ENCODE measurements at places on chromosomes 16 and 17.

DNA sequence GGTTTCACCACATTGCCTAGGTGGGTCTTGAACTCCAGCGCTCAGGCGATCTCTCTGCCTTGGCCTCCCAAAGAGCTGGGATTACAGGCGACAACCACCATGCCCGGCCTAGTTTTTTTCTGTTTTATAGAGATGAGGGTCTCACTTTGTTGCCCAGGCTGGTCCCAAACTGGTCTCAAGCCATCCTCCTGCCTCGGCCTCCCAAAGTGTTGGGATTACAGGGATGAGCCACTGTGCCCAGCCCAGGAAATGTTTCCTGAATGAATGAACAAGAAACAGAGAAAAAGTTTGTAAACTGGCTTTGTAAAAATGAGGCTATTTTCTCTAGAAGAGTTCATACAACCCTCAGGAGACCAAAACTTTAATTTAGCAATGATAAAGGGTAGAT, 68.0 kb downstream of the WWP2 start:
- DNase-seq, result no peak

- no peak for DNase-seq
Observed at GRCh38 chr17:60173304-60173819, 23.6 kb downstream of the CA4 start.

DNA sequence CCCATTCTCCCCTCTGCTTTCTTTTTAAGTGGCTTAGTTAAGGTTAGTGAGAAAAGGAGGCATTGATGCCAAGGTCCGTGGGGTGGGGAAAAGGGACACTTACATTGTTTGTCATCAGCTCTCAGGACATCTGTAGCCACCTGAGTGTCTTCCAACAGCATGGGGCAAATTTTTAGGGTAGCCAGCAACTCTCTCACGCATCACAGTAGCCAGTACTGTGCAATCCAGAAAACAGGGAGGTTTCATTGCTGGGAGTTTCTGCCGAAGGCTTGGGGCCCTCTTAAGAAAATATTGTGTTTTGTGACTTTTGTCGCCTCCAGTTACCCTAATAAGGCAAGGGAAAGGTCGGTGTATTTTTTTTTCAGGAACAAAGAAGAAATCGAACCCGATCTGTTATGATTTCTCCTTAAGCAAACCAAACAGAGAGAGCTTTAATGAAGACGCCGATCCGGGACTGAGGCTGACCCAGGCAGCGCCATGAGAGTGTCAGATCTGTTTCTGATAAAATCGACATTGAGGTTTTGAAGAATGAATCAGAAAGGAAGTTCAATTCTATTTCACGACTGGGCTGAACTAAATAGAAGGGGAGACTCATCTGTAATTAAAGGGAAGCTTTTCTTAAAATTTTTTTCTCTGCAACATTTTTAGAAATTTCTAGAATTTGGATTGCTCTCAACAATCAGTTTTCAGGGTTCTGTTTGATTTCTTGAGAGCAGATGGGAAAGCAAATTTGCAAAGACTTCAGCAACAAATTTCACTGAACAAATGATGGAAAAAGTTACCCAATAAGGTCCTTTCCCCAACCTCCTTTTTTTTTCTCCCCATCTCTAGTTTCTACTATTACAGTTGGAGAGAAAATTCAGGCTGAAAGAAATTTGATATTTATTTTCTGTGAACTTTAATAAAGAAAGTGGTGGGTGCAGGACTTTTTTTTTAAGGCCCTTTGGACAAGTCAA, 144.7 kb upstream of the IRX3 start:
- no peak for DNase-seq

GRCh38 chr16:17748044-17748719, 277.4 kb upstream of the XYLT1 start:
- DNase-seq, result no peak

DNA sequence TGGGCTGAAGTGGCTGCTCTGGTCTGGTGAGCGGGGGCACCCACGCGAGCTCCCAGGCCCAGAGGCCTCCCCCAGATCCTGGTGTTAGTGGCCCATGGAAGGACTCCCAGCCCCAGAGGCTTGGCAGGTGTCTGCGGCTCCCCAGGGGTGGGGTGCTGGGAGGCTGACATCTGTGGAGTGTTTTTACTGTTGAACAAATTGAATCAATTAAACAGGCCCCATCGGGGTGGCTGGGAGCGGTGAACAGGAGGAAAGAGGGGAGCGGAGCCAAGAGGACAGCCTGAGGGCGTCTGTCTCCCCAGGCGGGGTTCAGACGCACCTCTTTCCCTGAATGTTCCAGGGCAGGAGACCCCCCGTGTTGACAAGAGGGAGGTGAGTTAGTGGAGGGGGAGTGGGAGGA, 29.9 kb downstream of the ACTG1 start:
- DNase-seq, result no peak

DNA sequence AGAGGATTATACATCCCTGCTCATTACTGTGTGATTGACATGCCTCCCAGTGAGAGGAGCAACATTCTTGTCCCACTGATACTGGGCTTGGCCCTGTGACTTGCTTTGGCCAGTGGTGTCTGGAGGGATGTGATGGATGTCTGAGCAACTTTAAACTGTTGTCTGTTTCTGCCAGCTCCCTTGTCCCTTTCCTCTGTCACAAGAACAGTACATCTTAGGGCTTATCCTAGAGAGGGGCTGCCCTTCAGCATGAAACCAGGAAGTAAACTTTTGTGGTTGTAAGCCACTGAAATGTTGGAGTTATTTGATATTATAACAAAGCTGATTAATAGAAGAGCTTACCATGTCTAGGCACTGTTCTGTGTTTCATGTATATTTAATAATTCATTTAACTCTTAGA, 82.9 kb upstream of the GPRC5B start:
- DNase-seq, result no peak

GRCh38 chr17:68089881-68090280, 54.3 kb downstream of the KPNA2 start:
- no peak for DNase-seq

GRCh38 chr17:80253631-80254395, 6.8 kb upstream of the RNF213 start:
- DNase-seq, result peak; percentile 65

- DNase-seq, result no peak
Observed at GRCh38 chr17:37111329-37111728, 162.6 kb downstream of the AATF start.

GRCh38 chr16:79991969-79992368, 391.4 kb upstream of the MAF start:
- DNase-seq, result no peak

DNA sequence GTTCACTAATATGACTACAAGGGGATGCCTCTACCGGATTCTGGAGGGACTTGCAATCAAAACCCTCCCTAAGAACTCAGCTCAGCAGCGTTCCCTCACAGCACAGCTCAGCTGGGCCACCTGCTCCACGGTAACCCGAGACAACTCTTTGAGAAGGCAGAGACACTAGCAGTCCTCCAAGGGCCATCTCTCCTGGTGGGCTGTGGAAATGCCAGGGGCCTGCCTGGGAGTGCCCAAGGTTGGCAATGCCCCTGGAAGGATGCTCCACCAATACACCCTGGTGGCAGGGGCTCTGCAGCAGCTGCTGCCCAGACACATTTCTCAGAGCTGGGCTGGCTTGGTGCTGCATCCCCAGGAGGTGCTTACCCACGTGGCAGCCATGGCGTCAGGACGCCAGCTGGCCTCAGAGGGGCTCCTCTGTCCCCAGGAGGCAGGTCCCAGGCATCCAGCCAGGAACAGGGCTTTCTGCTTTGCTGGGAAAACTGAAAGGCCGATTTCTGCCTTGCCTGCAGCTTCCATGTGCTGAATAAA, 16.5 kb downstream of the CDIP1 start:
- no peak for DNase-seq

- DNase-seq, result no peak
Observed at GRCh38 chr16:84979516-84979915, 31.8 kb downstream of the ZDHHC7 start.

- no peak for DNase-seq
Observed at GRCh38 chr17:51796026-51796425, 362.5 kb downstream of the CA10 start.

- DNase-seq, result no peak
Observed at GRCh38 chr16:20310421-20311395, 16.6 kb downstream of the GP2 start.

DNA sequence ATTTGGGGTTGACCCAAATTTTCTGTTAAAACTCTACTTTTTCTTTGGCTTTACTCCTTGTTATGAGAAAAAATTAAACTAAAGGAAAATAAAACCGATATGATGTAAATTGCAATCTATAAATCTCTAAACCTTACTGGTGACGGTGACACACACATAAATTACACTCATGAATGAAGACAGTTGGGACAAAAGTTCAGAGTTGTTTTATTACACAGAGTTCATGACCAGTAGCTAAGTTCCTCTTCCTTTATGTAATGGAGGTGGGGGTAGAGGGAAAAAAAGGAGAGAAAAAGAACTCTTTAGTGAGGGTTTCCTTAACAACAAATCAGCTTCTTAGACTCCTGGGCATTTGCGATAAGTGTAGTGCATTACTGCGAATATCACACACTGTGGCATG, 220.7 kb downstream of the KCNJ2 start:
- DNase-seq, result no peak

GRCh38 chr17:70271200-70271599, 101.9 kb downstream of the KCNJ2 start:
- DNase-seq, result no peak

GRCh38 chr17:83196024-83196365, 116.6 kb downstream of the METRNL start:
- DNase-seq, result no peak

GRCh38 chr16:51302042-51302441, 151.0 kb upstream of the SALL1 start:
- DNase-seq, result no peak

GRCh38 chr17:57210224-57210553, 46.1 kb upstream of the MSI2 start:
- no peak for DNase-seq

- DNase-seq, result no peak
Observed at GRCh38 chr16:734981-735881, 5.6 kb downstream of the CIAO3 start.

DNA sequence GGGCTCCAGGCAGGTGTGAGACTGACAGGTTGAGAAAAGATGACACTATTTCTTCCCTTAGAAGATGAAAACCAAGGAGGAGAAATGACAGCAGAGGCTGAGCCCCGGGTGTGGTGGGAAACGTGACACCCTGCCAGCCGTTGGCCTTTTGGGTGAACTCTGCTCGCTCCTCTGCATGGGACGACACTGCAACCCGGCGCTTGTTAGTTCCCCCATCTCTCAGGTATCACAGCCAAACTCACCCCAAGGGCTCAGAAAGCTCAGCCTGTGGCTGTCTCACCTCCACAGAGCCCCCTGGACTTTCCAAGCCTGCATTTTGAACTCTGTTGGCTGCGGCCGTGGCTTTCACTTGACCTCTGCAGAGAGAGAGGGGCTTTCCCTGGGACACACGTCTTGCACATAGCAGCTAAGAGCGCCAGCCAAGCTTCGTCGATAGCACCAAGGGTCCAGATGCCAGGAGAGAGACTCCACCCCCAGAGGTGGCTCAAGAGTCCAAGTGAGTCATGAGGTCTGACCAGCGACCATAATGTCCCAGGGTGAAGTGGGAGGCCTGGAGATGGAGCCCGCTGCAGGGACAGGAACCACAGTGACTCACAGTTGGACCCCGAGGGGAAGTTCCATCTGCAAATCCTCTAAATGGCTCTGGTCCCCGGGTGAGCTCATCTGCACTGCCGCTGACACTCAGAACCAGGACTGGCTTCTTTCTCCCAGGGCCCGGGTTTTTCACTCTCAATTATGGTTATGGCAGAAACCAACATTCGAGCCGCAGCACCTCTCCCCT, 301.9 kb downstream of the SOX9 start:
- DNase-seq, result peak; percentile 92

DNA sequence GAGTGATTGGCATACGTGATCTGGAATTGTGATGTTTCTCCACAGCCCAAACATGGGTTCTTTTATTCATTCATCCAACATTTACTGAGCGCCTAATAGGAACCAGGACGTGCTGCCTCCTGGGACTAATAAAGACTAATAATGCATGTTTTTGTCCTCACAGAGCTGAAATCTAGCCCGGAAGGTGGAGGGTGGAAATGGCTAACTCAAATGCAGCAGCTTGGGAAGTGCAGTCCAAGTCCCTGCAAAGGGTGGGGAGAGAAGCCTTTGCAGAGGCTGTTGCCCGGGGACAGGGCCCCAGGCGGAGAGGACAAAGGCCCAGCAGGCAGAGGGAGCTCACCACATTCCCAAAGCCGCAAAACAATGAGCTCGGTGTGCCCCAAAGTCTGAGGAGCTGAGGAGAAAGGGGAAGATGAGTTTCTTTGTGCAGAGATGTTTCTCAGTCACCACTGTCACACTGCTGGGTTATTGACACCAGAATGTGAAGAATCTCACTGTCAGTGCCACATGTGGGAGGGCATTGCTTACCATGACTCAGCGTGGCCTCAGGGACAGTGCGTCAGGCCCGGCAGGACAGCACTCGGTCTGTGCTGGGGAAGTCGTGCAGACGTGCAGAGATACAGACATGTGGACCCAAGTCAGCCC, 118.2 kb upstream of the CHMP6 start:
- DNase-seq, result no peak

GRCh38 chr17:17401271-17401781, 75.5 kb upstream of the MED9 start:
- peak; percentile 45 for DNase-seq

DNA sequence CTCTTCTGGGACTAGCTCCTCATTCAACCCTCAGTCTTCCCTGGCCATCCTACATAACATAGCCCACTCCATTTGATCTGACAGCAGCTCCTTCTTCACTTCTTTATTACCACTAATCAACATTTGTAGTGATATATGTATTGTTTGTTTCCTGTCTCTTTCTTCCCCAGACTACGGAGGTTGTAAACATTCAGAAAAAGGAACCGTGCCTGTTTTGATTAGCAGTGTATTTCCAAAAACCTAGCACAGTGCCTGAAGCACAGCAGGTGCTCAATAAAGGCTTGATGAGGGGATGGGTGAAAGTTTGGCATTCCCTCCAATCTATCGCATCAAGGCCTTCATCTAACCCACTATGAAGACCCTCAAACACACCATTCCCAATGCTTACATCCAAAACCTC, 150.8 kb downstream of the XYLT1 start:
- DNase-seq, result no peak

DNA sequence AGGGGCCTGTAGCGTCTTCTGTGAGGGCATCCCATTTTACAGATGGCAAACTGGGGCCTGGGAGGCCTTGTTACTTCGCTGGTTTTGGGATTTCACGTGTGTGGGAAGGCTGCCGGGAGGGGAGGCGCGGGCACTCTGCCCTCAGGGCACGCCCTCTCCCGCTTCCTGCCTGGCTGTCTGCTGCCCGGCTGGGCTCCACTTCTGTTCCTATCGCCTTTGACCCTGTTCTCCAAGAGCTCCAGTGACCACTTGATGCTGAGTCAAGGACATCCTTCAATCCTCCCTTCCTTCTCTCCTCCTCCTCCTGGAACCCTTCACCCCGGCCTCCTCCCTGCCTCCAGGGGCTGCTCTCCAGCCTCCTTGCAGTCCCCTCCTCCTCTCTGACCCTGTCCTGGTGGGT, 16.0 kb downstream of the SPNS3 start:
- no peak for DNase-seq

DNA sequence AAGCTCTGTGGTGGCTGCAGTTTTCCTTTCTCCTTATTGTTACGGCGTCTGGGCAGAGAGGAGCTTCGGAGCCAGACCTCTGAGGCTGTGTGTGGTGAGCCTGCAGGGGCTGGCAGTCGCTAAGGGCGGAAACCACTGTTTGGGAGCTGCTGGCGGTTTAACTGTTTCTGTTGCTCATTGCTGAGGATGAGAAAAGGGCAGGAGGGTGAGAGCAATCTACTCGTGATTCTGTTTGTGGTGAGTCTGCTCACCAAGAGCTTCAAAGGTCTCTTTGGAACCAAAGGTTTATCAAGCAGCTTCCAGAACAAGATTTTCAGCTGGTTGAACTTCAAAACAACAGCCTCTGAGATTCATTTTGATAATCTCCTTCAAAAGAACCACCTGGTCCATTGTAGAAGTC, 143.9 kb downstream of the ANKFN1 start:
- DNase-seq, result no peak
